Activated CD4-positive, alpha-beta memory T cell treated with anti-CD3 and anti-CD28 coated beads for 36 hours (primary cell): ENCODE measurements at places on chromosomes 13 and 19.

DNA sequence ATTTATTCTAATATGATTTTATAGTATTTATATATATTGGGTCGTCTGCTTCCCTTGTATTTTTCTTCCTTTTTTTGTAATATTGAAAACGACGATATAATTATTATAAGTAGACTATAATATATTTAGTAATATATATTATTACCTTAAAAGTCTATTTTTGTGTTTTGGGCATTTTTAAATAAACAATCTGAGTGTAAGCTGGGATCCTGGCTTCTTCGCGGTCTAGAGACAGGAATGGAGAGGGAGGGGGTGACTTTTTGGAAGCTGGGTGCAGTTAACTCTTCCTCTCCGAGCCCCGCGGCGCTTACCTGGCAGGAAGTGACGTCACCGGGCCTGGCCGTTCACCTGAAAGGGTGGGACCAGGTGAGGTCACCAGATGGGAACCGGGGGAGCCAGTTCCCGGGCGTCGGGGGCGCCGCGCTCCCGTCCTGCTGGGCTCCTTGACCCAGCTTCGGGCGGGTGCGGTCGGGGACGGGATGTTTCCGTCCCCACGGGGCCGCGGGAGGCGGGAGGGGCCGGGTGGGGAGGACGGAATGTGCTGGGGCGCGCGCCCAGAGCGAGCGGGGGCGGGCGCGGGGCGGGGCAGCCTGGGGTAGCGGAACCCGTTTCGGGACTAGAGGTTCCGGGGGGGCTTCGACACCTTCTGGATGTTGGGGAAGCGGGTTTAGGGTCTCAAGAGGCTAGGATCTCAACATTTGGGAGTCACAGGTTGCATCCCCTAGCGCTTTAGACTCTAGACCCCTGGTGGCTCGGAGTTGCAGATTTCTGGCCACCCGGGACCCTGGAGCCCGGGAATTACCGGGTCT lies 2.8 kb downstream of the ZFP36 start:
- peak; percentile 91 for DNase-seq

- peak; percentile 85 for DNase-seq
Measured at GRCh38 chr19:1248786-1249297, 459 bp downstream of the MIDN start.

GRCh38 chr19:7488736-7489353 lies at the start of gene PEX11G:
TSS of gene PEX11G (minus strand) at chr19:7489035. CDS start at chr19:7489010, 25 bp downstream.
- peak; percentile 94 for DNase-seq

GRCh38 chr19:10061717-10062310 lies 24.3 kb upstream of the SHFL start:
- DNase-seq = no peak

DNA sequence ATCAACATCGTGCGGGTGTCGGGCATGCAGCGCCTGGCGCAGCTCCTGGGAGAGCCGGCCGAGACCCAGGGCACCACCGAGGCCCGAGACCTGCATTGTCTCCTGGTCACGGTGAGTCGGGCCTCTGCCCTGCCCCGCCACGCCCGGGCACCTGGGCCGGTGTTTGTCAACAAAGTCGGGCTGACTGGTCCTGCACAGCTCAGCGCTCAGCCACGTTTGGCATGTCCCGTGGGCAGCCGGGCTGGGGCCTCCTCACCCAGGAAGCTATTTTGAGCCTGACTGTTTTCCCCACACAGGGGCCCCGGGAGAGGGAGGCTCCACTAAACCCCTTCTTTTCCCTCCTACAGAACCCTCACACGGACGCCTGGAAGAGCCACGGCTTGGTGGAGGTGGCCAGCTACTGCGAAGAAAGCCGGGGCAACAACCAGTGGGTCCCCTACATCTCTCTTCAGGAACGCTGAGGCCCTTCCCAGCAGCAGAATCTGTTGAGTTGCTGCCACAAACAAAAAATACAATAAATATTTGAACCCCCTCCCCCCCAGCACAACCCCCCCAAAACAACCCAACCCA lies 1.3 kb downstream of the GADD45B start:
- DNase-seq = no peak

DNA sequence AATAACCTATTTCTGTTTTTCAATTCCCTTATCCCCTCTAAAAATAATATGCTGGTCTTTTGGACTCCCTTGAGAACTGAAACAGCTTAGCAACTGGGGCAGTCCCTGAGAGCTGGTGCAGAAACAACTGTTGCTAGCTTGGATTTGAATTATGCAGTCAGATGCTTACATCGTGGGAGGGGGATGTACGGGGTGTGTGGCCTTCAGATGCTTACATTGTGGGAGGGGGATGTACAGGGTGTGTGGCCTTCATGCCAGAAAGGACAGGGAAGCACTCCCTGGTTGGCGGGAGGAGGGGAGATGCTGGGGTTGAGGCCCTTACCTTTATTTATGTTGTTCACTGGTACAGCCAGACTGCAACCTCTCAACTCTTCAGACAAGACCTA lies 25.6 kb downstream of the LRCH1 start:
- peak; percentile 56 for DNase-seq

- DNase-seq = peak; percentile 97
Measured at GRCh38 chr19:51441410-51442390, 16.6 kb downstream of the SIGLEC8 start.

DNA sequence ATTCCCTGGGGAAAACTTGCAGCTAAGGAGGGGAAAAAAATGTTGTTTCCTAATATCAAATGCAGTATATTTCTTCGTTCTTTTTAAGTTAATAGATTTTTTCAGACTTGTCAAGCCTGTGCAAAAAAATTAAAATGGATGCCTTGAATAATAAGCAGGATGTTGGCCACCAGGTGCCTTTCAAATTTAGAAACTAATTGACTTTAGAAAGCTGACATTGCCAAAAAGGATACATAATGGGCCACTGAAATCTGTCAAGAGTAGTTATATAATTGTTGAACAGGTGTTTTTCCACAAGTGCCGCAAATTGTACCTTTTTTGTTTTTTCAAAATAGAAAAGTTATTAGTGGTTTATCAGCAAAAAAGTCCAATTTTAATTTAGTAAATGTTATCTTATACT lies 33.6 kb downstream of the TNFSF11 start:
- DNase-seq = no peak

GRCh38 chr19:53904909-53905308 lies 4.2 kb upstream of the CACNG7 start:
- DNase-seq = no peak
